ENCODE measurements at places on chromosomes 11 and 22.

GRCh38 chr11:45030778-45031177, 80.1 kb upstream of the TP53I11 start:
- no peak for DNase-seq

GRCh38 chr11:123241874-123242543, 47.0 kb upstream of the CLMP start:
- DNase-seq = no peak

- no peak for DNase-seq
Measured at GRCh38 chr11:109991835-109992234, 101.4 kb upstream of the ZC3H12C start.

DNA sequence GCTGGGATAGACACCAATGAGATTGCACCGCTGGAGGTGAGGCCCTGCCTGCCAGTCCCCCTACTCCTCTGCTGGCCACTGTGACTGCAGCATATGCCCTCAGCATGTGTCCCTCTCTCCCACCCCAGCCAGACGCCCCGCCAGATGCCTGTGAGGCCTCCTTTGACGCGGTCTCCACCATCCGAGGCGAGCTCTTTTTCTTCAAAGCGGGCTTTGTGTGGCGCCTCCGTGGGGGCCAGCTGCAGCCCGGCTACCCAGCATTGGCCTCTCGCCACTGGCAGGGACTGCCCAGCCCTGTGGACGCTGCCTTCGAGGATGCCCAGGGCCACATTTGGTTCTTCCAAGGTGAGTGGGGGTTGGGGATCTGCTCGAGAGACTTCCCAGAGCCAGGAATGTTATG, 5.7 kb upstream of the SMARCB1 start:
- DNase-seq = no peak

DNA sequence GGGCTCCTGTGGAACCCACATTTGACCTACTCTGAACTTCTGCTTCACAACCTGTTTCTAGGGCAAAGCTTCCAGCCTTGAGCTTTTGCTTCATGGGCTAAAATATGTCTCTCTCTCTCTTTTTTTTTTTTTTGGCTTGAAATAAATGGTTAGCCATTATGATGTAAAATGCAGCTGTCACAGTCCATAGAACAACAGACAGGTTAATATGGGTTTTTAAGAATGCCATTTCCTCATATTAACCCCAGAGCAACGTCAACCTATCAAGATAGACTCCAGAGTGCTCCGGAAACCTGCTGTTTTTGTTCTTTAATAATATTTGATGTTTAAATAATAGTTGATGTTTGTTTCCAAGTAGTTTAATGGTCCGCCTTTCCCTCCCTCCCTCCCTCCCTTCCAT, 285.6 kb downstream of the TENM4 start:
- no peak for DNase-seq

DNA sequence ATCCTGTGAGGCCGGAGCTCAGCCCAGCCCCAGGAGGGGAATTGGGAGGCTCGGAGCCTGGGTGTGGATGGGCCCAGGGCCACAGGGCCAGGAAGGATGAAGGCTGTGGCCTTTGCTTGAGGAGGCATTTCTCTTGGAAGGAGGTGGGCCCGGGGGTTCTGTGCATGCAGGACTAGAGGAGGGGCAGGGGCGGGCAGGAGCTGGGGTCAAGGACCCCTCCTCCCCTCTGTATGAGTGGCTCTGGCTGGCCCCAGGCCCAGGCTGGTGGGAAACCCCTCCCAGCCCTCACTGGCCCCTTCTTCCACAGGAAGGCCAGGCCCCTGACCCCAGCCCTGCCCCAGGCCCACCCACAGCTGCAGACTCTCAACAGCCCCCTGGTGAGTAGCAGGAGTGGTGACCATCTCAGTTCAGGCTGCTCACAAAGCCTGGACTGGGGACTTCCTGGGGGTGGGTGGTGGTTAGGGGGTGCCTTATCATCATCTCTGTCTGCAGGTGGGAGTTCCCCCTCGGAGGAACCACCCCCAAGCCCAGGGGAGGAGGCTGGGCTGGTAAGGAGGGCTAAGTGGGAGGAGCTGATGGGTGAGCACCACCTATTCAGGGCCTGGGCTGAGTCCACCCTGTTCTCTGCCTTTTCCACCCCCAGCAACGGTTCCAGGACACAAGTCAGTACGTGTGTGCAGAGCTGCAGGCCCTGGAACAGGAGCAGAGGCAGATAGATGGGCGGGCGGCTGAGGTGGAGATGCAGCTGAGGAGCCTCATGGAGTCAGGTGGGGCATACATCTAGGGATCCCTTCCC, 6.0 kb downstream of the KCNK7 start:
- DNase-seq = no peak

GRCh38 chr11:68974421-68975194, 6.2 kb downstream of the MRGPRD start:
- DNase-seq = peak; percentile 36

GRCh38 chr22:47191671-47192650, 429.5 kb downstream of the TBC1D22A start:
- DNase-seq = no peak

DNA sequence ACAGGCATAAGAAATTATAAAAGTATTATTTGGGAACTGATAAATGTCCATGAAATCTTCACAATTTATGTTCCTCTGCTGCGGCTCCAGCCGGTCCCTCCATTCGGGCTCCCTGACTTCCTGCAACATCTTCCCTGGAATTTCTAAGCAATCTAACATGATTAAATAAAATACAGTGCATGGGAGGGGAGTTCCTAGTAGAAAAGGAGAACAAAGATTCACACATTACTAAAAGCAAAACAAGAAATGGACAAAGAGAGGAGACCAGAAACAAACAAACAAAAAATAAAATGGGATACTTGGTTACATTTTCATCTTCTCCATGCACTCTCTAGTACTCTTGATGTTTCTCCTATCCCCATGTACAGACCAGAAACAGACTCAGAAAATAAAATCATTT, 8.6 kb upstream of the APOL4 start:
- DNase-seq = no peak

GRCh38 chr11:2444821-2445745, at the start of gene KCNQ1:
Gene KCNQ1 (plus strand): TSS chr11:2445008. CDS start chr11:2445099, 91 bp downstream.
- DNase-seq = no peak

DNA sequence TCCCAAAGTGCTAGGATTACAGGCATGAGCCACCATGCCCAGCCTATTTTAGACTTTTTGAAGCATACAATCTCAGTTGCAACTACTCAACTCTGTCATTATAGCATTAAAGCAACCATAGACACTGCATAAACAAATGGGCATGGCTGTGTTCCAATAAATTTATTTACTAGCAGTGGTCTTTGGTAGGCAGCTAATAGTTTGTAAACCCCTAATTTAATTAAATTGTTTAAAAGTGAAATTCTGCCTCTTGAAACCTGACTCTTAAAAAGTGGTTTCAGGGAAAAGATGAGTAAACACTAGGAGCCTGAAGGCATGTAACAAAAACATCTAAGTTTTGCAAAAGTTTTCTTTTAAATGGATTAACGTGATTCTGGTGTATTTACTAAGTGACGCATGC, 1364.5 kb downstream of the LRRC4C start:
- DNase-seq = no peak

- no peak for DNase-seq
Measured at GRCh38 chr22:44068422-44069191, 44.5 kb downstream of the PARVB start.

DNA sequence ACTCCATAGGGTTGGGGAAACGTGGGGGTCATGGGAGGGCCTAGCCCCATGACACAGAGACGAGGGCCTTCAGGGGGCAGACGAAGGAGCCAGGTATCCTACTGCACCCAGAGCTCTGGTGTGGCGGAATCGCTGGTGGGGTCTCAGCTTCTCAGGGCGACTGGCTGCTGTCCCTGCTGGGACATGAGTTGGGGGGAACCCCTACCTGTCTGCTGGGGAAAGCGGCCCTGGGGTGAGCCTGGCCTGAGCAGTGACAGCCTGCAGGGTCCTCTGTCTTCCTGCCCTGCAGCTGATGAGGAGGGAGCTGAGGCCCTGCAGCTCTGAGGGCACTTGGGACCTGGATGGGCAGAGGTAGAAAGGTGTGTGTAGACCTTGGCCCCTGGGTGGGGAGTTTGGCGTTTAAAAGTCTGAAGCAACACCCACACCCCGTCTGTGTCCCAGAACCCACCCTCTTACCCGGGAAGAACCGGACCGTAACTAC, 33.6 kb upstream of the GRAMD4 start:
- DNase-seq = no peak

GRCh38 chr11:69841859-69842698, 22.9 kb upstream of the FGF3 start:
- DNase-seq = no peak

DNA sequence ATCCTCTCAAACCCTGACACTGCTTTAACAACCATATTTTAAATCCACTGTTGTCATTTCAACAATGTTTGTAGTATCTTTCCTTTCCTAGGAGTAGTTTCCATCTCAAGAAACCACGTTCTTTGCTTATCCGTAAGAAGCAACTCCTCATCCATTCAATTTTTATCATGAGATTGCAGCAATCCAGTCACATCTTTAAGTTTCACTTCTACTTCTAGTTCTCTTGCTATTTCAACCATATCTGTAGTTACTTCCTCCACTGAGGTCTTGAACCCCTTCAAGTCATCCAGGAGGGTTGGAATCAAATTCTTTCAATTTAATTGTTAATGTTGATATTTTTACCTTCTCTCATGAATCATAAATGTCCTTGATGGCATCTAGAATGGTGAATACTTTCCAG, 22.4 kb downstream of the CCDC82 start:
- no peak for DNase-seq

DNA sequence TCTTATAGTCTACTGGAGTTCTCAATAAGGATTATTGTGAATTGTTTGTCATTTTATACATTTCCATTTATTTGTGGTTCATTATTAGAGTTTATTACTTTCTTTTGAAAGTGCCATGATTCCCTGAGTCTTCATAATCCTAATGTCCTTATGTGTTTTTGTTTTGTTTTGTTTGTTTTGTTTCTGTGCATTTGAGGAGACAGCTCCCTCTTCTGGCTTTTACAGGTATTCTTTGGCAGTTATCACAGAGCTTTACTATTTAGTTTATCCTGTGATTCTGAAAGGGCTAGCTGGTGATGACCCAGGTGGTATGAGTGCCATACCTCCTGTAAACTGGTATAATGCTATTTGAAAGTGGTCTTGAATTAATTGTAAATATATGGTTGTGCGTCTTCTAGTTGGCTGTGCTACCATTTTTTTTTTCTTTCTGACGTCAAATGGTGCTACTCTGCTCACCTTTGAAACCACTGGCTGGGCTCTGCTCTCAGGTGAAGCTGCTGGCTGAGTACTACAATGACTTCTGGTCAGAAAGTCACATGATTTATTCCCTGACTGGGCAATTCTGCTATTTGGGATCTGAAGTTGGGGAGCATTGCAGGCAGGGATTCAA, 751.2 kb downstream of the JRKL start:
- no peak for DNase-seq

GRCh38 chr11:125263268-125263790, 98.8 kb downstream of the PKNOX2 start:
- DNase-seq = no peak

DNA sequence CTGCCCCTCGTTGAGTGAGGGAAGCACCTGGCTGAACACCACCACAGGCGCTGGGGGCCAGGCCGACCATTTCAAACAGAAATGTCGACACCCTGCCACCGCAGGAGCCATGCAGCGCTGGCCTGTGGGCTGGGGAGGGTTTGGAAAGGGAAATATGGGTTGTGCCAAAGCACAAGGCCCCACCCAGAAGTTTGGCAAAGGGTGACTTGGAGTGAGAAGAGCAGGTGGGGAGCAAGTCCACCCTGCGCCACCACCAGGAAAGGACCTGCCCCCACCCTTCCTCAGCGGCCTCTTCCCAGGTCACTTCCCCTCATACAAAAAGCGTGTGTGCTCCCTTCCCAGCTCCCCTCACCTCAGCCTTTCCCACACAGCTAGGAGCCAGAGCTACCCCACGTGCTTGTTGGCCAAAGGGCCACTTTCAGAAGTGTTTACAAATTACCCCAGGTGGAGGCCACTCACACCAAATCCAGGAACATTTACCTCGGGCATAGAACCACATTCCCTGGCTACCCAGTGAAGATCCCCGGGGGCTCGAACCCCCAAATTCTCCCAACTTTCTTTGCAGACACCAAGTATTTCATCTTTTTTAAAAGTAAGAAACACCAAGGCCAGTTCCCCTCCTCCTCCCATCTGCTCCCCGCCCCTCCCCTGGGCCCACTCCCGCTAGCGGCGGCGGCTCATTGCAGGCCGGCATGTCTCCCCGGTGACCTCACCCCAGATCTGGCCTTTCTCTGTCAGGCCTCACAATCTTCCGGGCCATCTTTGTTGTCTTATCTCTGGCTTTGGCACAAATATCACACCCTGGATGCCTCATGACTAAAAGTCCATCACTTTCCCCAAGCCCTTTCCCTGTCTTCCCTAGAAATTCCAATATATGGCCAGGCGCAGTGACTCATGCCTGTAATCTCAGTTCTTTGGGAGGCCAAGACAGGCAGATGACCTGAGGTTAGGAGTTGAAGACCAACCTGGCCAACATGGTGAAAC, 20.5 kb upstream of the SCGB1A1 start:
- peak; percentile 81 for DNase-seq

DNA sequence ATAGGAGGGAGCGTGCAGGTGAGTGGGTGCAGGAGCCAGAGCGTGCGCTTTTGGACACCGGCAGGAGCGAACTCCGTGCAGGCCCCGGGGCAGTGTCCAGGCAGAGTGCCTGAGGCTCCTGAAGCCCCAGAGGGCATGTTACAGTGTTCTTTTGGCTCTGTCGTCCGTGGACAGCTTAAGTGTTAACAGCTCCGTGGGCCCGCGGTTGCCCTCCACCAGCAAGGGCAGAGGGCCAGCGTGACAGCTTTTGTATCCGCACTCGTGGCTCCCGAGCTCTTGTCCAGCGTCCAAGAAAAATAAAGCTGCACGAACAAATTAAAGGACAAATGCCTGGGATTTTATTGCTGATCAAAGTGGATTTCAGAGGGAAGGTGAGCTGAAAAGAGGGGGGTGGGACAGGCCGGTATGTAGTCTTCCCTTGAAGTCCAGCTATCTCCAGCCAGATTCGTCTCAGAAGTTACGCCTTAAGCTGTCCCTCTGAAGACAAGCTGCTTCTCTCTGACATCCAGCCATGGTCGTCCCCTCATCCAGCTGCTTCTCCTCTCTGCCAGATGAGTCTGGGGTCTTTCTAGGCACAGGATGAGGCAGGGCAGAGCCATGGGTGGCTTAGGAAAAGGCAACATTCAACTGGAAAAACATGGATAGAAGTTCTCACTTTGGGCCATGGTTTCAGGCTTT, 968 bp upstream of the TMEM109 start:
- no peak for DNase-seq

- no peak for DNase-seq
Measured at GRCh38 chr11:45237711-45238315, 48.3 kb downstream of the SYT13 start.

- DNase-seq = no peak
Measured at GRCh38 chr11:120334894-120335462, 1.2 kb upstream of the ARHGEF12 start.

DNA sequence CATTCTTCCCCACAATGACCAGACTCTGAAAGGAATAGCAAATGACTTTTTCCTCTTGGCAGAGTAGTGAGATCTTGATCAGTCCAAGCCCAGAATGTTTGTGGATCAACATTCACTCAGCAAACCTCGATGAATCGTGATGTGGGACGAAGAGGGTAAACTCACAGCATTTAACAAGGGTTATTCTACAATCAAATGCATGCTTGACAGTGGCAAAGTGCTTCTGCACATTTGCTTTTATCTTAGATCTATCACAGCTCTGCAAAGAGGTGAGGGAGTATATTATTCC, 31.8 kb downstream of the TMPRSS5 start:
- DNase-seq = no peak

Measured in HS-27A (cell line).